ENCODE measurements at places on chromosomes 5 and 9.

- DNase-seq, result no peak
Measured at GRCh38 chr5:132381614-132382013, 12.1 kb downstream of the SLC22A5 start.

- no peak for DNase-seq
Measured at GRCh38 chr5:64519263-64519662, 13.4 kb downstream of the RGS7BP start.

GRCh38 chr5:143428738-143429420 is 25.4 kb upstream of the NR3C1 start:
- no peak for DNase-seq

- peak; percentile 79 for DNase-seq
Measured at GRCh38 chr5:159987031-159987674, 21.8 kb upstream of the TTC1 start.

DNA sequence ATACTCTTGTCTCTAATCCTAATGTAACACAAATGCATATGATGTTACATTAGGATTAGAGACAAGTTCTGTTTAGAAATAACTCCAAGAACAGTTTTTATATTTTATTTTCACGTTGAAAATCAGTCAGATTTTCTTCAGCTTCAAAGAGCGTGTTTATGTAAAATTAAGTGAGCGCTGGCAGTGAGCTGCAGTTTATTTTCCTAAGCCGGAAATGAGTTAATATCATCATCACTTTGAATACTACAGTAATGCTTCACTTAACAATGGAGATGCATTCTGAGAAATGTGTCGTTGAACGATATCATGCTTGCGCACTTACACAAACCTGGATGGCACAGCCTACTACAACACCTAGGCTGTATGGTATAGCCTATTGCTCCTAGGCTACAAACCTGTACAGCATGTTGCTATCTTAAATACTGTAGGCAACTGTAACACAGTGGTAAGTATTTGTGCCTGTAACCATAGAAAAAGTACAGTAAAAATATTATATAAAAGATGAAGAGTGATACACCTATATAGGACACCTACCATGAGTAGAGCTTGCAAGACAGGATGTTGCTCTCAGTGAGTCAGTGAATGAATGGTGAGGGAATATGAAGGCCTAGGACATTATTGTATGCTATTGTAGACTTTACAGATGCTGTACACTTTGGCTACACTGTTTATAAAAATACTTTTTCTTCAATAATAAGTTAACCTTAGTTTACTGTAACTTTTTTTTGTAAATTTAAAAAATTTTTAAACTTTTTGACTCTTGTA is 65.9 kb upstream of the C5orf46 start:
- no peak for DNase-seq

DNA sequence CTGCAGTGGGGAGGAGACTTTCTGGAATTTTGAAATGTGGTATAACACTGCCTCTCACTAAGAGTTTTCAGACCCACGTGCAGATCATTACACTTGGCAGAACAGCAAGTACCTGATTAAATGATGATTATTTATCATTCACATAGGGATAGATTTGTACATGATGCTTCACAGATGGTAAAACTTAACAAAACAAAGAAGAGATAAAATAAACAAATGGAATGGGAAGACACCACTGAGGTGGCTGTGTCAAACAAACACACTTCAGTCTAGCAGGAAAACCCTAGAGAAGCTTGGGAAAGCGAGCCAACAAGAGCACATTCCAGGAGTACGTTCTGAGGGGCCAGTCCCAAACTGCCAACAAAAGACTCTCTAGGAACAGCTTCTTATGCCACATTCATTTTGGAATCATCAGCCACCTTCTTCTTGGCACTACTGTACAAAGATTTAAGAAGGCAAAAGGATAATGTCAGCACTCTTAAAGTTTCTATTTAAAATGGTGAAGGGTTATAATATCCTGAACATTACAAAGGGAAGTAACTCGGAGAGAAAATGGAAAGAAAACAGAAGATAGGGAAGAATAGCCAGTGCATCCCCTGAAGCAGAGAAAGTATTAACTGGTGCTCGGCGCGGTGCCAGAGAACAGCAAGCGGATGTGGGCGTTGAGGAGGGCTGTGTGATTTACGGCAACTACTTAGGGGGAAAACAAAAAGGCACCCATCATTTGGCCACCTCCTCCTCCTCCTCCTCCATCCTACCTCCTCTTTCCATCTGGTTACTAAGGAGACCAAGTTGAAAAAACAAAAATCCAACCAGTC is 1.6 kb downstream of the MED27 start:
- peak; percentile 16 for DNase-seq

DNA sequence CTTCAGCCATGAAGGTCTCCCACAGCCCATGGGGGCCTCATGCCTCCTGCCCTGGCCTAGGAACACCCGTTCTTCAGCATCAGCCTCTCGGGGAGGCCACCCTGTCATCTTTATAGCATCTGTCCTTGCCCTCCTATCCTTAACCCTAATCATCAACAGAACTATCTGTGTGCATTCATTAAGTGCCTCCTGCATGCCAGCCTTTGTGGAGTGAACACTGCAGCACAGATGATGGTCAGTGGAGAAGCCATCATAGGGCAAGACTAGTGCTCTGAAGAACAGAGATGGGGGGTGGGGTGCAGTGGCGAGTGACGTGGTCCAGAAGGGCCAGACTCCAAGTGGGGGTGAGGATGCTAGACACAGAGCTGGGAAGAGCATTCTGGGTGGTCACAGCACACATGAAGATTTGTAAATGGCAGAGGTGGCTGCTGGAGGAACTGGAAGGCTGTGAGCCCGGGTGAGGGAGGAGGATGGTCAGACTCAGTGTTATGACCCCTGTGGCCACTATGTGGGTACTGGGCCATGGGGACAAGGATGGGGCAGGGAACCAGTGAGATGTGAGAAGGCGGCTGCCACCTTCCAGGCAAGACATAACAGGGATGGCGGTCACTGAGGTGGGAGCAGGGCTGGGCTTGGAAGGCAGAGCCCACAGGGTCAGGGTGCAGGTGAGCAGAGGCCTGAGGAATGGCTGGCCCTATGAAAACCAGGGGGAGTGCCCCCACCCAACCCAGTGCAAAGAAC is 3.6 kb upstream of the CARD19 start:
- no peak for DNase-seq

- no peak for DNase-seq
Measured at GRCh38 chr5:73921741-73922140, 295.7 kb downstream of the ARHGEF28 start.

DNA sequence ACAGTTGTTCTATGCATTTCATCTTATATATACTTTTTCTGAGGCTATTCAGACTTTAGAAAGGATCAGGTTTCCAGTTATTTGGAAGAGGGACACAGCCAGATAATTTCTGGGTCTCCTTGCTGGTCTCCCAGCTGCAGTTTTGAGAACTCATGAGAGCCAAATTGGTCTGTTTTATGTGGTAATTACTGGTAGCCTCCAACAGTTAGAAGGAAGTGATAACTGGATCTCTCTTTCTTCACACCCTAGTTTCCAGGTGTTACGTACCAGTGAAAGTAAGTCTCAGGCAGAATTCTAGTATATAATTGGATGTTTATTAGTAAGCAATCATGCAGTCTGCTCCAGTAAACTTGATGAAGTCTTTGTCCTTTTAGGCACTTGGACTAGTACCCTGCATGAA is 63.2 kb upstream of the RPS23 start:
- no peak for DNase-seq

DNA sequence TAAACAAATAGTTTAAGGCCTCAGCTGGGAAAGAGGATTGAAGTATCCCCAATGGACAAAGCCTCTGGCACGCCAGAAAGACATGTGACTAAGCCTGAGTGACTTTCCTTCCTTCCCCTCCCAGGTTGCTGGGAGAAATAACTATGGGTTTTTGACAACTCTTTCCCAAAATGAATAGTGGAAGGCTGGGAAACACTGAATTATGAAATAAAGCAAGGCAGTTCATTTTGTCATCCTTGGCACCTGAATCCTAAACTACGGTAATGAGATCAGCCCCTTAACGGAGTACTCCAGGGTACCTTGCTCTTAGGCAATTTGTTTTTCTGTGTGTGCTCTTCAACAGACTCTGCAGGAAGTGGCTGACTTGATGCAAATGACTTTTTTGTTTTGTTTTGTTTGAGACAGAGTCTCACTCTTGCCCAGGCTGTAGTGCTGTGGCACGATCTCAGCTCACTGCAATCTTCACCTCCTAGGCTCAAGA is 75.2 kb downstream of the LMNB1 start:
- DNase-seq, result no peak

All from stimulated activated CD4-positive, alpha-beta T cell treated with anti-CD3 and anti-CD28 coated beads, Interleukin-4, amount 100 ng/mL, for 24 hours (primary cell).